ENCODE measurements at places on chromosomes 12 and 14.
A peak's percentile ranks its signal among the peaks of the same experiment; 100 is the strongest.

DNA sequence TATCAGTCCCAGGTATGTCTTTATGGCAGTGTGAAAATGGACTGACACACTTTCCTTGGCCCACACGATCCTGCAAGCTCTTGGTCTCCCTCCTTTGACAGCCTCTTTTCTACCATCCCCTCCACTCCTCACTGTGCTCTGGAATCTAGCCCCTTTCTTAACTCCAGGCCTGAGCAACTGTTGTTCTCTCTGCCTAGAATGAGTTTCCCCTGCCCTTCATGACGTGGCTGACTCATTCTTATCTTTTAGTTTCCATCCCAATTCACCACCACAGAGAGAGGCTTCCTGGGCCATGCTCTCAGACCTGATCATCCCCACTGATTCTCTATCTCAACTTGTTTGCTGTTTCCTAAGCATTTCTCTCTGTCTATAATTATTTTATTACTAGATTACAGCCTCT is 157.4 kb upstream of the HMGA2 start:
- DNase-seq, result peak; percentile 67

DNA sequence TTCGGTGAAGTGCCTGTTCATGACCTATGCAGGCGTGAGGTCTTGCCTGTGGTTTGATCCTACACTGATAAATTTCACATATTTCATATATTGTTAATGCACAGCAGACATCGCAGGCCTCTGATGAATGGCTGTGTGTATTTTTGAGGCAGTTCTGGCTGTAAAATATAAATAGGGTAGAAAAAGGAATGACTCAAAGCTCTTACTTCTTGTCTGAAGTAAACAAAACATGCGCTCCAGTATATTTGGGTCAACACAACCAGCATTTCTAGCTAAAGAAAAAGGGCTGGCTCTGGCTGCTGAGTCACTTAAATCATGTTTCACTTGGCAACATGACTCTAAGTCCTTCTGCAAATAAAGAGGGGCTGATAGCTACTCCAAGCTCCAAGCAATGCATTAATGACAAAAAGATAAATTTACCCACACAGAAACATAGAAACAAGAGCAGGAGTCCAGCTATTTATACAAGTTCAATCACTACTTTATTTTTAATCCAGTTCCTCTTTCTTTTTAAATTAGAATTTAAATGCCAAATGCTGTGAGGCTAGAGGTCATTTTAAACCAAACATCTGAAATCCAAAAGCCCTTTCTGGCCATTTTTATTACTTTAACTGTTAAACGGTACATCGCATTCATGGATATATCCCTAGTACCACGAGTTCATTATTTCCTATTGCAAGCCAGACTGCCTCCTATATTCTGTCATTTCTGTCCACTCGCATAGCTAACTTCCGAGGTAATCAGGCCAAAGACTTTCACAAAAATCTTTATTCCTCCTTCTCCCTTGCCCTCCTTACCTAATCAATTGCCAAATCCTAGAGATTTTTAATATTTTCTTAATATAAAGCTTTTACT is 54.3 kb upstream of the TMCC3 start:
- DNase-seq, result peak; percentile 86

- DNase-seq, result no peak
Measured at GRCh38 chr14:76677534-76678145, 83.6 kb upstream of the VASH1 start.

- DNase-seq, result no peak
Measured at GRCh38 chr14:104201063-104201462, 62.7 kb downstream of the KIF26A start.

DNA sequence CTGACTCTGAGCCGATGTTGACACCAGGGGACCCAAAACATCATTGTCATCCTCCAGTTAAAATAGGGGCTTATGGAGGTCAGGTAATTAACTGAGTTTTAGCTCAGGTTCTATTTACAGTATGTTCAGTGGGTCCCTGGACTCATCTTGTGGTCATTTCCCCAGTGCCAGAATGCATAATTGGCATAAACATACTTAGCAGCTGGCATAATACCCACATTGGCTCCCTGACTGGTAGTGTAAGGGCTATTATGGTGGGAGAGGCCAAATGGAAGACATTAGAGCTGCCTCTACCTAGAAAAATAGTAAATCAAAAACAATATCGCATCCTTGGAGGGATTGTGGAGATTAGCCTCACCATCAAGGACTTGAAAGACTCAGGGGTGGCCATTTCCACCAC is 350.9 kb downstream of the C12orf75 start:
- no peak for DNase-seq

GRCh38 chr12:30997685-30998440 is 71.3 kb downstream of the TSPAN11 start:
- no peak for DNase-seq

DNA sequence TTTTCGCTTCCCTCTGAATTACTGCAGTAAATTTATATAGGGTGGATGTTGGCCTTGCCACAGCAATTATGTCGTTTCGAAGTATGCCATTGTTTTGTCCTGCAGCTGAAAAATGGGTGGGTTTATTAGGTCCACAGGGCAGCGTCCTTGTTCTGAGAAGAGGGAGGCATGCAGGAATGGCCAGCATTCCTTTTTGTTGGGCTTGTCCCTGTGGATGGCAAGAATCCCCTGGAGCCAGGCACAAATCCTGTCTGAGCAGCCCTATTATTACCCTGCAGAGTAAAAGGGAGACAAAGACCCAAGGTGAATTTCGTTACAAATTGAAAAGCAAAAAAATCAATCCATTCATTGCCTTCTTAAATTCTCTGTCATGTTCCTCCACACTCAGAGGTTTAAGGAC is 88.1 kb downstream of the CHST11 start:
- no peak for DNase-seq

DNA sequence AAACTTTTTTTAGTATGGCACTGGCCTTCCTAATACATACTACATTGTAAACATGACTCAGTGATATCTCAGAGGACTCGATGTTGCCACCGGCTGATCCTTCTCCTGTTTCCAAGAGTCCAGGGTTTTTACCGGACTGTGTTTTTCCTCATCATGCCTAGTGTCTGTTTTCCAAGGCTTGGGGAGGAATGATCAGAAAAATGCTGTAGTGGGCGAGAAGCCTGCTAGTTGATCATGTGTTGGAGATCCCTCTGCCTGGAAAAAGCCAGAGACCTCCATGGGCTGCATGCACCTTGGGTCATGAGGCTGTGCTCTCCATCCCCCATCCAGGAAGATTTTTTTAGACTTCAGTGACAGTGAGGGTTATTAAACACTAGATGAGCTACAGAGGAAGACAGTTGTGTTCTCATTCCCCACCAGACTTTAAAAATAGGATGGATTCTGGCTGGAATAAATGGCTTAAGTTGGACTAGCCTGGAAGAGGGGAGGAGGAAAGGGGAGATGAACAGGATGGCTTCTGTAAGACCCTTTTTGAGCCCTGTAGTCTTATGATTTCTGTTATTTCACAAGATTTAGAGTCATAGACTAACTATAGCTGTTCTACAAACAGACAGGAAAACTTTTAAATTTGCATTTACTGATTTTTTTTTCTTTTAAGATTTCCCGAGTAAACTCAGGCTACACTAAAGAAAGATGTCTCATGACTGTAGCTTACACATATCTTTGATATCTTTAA is 145.7 kb downstream of the SAMD4A start:
- no peak for DNase-seq

- no peak for DNase-seq
Measured at GRCh38 chr14:100239211-100239839, 381 bp downstream of the YY1 start.

- no peak for DNase-seq
Measured at GRCh38 chr12:110636516-110636915, 22.6 kb downstream of the TCTN1 start.

- DNase-seq, result no peak
Measured at GRCh38 chr12:132171293-132171967, 27.2 kb downstream of the NOC4L start.

GRCh38 chr12:42469355-42470175 is 120.0 kb downstream of the PRICKLE1 start:
- no peak for DNase-seq

DNA sequence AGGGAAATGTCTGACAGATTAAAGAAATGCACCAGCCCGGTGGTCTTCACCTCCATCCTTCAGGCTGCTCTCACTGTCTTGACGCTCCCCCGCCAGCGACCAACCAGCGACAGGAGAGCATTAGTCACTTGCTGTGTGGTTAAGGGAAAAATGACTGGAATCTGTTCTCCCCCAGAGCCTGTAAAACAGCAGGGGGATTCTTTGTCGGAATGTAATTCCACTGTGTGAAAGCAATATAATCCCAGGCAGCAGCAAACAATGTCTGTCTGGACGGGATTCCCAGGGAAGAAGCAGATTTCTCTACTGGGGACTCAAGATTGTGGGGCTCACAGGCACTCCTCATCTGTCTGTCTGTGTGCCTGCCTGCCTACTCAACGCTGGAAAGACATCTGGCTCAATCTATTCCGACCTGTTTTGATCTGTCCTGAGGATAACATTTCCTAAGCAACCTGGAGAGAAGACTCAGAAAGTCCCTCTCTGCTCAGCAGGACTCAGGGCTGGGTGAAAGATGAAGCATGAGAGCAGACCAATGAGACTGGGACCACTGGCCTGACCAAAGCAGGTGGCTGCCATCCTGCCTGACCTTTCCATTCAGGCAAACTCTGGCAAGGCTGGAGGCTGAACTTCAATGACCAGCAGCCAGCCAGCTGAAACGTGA is 54.6 kb downstream of the NUAK1 start:
- peak; percentile 97 for DNase-seq

- DNase-seq, result no peak
Measured at GRCh38 chr12:120453977-120454376, 7.7 kb downstream of the GATC start.

DNA sequence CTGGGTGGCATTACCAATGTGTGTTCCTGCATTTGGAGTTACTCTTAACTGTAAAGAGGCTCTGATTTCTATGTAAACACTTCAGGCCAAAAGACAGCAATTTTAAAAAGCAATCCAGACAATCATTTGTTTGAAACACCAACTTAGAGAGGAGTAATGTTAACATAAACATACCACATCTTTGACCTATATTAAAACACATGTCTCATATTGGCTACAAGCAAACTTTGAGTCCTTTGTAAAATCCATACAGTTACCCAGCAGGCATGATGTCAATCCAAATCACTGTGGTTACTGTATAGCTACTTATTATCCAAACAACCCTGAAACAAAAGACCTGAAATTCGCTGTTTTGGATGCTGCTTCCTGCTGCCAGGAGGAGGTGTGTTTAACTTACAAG is 7.5 kb upstream of the G2E3 start:
- no peak for DNase-seq

DNA sequence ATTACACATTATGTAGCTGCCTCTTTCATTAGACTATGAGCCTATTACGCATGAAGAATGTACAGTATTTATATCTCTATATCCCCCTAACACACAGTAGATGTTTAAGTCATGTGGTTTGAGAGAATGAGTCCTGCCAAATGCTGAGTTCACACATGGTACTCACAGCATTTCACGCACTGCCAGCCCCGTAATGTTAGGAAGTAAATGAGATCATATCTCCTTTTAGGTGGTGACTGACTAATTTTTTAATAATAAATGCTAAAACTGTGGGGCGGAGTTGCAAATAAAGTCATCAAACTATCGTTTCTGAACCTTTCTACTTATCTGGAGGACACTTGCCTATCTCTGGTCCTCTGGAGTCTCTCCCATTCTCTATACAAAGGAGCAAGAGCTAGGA is 343.8 kb downstream of the ADAMTS20 start:
- peak; percentile 58 for DNase-seq

DNA sequence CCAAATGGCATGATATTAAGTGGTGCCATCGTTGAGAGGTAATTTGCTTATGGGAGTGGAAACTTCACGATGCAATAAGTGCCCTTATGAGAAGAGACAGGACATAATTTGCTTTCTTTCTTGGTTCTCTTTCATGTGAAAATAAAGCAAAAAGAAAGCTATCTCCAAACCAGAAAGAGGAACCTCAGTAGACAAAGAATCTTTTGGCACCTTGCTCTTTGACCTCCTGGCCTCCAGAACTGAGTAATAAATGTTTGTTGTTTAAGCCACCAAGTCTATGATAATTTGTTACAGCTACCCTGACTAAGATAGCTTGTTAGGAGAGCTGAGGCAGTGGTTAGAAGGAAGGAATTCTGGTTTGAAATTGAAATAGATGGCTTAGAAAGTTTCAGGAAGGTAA is 39.6 kb downstream of the CCER1 start:
- DNase-seq, result no peak

DNA sequence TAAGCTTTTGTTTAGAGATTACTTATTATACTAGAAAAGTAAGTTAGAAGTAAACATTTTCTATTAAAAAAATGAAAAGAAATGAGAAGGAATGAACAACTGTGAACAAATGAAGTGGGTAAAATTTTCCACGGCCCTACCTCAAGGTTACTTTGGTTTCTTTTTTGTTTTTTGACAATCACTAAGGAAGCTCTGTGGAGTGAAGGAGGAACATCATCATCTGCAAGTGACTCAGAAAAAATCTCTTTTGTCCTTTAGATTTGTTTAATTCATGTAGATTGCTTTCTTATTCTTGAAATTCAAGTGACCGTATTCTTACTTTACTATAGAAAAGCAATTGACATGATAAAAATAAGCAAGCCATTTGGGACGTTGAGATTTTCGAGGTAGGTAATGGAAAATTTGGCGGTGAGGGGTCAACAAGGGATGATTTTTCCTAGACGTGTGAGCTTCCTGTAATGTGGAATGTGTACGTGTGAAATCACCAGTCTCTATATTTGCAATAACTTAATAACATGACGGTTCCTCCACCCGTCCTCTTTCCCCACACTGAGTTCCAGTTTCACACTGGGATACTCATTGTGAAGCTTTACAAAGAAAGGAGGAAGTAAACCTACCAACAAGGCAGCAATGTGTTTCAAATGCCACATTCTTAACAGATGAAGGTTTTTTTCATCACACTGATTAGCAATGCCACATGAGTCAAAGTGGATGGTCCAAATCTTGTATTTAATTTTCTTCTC is 62.3 kb upstream of the EGLN3 start:
- no peak for DNase-seq

DNA sequence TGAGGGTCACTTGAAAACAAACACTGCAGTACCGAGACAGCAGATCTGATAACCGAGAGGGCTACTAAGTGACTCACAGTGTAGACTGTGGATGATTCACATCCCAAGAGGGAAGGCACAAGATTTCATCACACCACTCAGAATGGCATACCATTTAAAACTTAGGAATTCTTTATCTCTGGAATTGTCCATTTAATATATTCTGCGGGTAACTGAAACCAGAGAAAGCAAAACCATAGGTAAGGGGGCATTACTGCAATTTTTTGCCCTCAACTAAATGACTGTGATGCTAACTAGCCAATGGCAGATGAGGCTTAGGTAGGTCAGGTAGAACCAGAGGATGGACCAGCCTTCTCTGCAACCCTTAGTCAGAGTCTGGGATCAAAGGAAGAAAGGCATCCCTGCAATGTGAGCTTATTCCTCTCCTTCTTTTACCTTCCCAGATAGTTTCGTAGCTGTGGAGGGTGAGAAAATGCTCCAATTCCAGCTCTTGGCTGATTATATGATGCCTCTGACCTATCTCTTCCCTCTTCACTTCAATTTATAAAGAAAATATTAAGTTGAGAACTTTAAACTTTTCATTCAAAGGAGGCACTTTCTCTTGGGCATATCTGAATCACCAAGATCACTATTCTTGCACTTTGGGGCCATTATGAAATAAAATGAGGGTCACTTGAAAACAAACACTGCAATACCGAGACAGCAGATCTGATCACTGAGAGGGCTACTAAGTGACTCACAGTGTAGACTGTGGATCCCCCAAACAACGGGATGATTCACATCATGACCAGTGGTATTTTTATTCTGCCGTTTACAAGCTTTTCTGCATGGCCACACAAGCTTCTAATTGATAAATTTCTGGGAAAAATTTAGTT is 6.8 kb downstream of the ART4 start:
- DNase-seq, result peak; percentile 94

Data from astrocyte (in vitro differentiated cells and primary cell).